ENCODE measurements at places on chromosomes 1 and 21. TPM values are rescaled to one million over a fixed set of nuclear protein-coding genes. Genes with fewer than 3 reads are reported as not detected.

DNA sequence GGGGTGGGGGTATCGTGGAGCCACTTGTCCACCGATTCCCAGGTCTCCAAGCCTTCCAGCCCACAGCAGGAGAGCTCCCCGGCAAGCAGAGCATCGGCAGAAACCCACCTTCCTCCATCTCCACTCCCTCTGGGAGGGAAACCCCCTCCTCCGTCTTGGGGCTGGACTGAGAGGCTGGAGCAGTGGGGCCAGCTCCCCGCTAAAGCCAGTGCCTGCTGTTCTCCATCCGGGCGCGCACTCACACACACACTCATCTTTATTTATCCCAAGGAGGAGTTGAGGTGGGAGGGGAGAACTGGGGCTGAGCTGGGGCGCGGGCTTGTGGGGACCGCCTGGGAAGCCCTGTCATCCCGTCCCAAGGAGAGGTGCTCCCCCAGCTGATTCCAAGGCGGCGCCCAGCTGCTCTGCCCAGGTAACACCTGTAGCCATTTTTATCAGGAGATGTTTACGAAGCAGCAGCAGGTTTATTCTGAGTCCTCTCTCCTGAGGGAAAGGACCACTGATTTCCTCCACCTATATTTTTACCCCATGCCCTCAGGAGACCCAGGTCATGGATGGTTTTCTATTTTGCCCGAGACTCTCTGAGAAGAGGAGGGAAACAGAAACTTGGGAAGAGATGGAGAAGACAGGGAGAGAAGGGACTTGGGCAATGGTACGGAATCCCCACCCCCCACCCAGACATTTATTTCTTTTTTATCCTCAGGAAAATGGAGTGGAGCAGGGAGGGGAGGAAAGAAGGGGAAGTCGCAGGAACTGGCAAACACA is 2.1 kb downstream of the KCNN3 start:
- no peak for DNase-seq

DNA sequence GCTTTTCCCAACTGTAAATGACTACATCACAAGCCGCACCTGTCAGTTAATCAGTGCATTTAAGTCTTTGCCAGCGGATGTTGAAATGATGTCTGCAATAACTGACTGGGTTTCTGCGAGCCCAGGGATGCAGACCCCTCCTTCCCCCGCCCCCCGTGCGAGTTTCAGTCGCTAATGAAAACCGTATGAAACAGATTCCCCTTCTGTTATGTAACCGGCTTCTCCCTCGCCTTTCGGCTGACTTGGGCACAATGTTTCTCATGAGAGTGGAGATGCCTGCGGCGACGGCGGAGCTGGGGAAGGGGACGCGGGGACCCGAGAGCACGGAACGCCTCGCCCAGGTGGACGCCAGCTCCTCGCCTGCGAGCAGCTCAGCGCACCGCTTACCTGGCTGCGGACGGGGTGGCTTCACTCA is 753 bp downstream of the KCNJ6 start:
- DNase-seq: no peak

The EVI5 gene
- 36.0 TPM for total RNA-seq

The FABP3 gene
- not detected for total RNA-seq

DNA sequence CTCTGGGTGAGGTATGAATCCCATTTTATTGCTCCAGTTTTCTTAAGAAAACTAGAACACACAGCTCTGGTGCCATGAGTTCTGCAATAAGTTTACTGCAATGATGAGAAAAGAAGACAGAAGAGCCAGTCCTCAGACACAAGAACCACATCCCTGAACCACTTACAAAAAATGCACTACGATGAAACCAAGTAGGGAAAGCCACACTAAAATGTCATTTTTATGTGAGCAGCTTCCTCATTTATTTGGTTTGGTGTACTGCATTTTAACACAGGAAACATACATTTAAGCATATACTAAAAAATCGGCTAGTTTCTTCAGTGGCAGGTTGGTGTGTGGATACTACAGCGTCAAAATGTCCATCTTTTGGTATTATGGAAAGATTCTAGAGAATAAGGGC is 95.9 kb downstream of the PTPN14 start:
- DNase-seq: no peak

DNA sequence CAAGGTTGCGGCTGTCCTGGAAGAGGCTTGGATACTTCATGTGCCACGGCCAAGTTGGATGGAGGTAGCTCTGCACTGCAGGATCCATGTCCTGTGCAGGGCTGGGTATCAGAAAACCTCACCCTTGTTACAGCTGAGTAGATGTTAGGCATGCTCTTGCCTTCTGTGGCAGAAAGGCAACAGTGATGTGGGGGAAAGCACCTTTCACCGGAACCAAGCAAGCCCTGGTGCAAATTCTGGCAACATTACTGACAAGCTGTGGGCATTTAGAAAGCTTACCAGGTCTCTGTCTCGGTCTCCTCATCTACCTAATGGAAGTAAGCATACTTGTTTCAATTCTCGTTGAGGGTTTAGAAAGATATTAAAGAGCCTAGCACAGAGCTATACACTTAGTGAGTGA is 14.5 kb upstream of the CDCA8 start:
- DNase-seq: no peak

DNA sequence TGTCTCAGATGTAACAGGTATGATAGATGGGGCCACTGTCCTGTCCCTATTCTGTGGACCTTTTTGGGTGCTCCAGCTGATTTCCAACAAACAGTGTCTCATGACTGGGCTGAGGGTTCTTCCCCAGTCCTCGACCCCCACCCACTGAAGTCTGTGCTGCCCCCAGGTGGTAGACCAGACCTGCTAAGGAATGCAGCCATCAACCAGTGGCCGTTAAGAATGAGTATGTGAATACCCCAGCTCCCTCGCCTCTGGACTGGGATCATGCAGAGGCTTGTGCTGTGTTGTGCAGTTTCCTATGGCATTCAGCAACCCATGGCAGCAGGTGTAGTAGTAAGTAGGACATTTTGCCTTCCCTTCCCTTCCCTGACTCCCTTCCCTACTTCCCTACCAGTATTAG is 183.1 kb upstream of the KAZN start:
- no peak for DNase-seq

- peak; percentile 65 for DNase-seq
Measured at GRCh38 chr1:91948501-91949355, 473 bp upstream of the BRDT start.

DNA sequence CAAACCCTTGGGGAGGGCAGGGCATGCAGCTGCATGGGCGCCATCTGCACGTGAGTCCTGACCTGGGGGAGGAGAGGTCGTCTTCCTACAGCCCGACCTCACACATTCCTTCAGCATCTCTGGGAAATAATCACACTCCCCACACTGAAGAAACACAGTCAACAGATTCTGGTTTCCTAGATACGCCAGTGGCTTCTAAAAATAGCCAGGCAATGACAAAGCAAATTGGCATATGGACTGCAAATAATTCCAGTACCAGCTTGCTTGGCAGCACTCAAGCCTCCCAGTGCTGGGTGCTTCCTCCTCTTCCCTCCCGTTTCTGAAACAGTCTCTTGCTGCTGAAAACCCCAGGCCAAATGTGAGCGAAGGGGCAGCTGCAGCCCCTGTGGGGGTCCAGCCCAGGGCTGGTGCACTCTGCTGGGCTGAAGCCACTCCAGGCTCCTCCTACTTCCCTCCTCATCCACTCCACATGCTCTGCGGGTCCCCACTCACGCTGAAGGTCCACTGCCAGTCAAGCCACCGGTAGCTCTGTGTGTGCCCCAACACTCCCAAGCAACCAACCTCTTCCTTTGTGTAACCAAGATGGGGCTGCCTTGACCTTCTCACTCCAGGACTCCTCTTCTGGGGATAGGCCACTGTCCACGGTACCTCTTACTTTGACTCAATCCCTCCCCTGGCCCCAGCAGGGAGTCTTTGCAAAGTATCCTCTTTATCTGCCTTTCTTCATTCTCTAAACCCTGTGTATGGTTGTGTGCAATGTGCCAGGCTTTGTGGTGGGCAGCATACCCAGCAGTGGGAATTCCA is 69.0 kb downstream of the KCND3 start:
- no peak for DNase-seq

The ARTN gene
- total RNA-seq: not detected

- no peak for DNase-seq
Measured at GRCh38 chr1:240145120-240145519, 53.4 kb downstream of the FMN2 start.

The TTC34 gene
- total RNA-seq: 1.0 TPM

- DNase-seq: no peak
Measured at GRCh38 chr1:77276941-77277340, 4.9 kb upstream of the AK5 start.

The DHRS3 gene
- total RNA-seq: 57.6 TPM

- DNase-seq: no peak
Measured at GRCh38 chr1:30771005-30771404, 13.4 kb upstream of the LAPTM5 start.

The PRAMEF18 gene
- total RNA-seq: not detected

The OR10K2 gene
- total RNA-seq: not detected

DNA sequence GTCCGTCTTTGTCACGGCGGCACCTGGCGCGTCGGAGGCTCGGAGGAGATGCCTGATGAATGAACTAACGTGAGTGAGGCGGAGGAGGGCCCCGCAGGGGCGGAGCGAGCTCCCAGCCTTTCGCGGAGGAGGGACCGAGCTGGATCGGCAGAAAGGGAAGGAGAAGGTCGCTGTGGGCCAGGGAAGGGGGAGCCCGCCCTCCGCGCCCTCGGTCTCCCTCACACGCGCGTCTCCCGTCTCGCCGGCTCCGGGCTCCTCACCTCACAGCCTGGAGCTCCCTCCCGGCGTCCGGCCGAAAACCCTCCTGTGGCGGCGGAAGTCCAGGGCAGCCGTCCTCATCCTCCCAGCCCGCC is 519 bp downstream of the ZNF496 start:
- peak; percentile 85 for DNase-seq

GRCh38 chr1:162997499-162998285 is 71.5 kb upstream of the RGS4 start:
- DNase-seq: no peak

GRCh38 chr1:223700942-223701637 is 11.2 kb upstream of the CAPN2 start:
- peak; percentile 52 for DNase-seq

The FCRL5 gene
- not detected for total RNA-seq

The SPATC1L gene
- total RNA-seq: 5.7 TPM

- no peak for DNase-seq
Measured at GRCh38 chr21:36195613-36196012, 39.0 kb downstream of the DOP1B start.

DNA sequence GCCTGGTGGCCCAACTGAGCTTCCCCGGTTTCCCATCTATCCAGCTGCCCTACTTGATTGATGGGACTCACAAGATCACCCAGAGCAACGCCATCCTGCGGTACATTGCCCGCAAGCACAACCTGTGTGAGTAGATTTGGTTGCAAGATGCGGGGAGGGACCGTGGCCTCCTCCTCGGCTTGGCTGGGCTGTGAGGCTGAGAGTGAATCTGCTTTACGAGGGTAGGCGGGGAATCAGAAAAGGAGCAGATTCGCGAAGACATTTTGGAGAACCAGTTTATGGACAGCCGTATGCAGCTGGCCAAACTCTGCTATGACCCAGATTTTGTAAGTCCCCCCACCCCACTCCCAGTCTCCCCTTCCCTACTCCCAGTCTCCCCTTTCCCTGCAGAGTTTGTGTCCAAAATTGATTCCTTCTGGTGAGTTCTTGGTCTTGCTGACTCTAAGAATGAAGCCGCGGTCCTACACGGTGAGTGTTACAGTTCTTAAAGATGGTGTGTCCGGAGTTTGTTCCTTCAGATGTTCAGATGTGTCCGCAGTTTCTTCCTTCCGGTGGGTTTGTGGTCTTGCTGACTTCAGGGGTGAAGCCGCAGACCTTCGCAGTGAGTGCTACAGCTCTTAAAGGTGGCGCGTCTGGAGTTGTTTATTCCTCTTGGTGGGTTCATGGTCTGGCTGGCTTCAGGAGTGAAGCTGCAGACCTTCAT is 1.5 kb downstream of the GSTM2 start:
- peak; percentile 29 for DNase-seq

- DNase-seq: no peak
Measured at GRCh38 chr1:27951396-27951795, 8.4 kb upstream of the XKR8 start.

DNA sequence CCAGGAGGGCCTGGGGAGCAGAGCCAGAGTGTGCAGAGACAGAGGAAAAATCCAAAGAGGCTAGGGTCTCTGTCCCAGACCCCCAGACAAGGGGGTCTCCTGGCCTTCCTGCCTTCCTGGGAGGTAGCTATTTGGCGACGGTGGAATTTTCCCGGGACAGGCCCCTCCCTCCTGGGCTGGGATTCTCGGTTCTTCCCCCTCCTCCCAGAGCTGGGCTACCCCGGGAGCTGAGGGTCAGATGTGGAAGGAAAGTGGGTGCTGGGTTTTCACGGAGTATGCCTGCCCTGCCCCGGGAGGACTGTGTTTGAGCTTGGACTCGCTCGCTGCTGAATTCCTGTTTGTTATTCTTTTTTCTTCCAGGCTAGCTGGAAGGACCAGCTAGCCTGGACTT is 759 bp downstream of the AMPD2 start:
- DNase-seq: no peak

GRCh38 chr1:208855403-208855802 is 611.2 kb upstream of the PLXNA2 start:
- no peak for DNase-seq

GRCh38 chr1:219441884-219442283 is 171.0 kb downstream of the ZC3H11B start:
- no peak for DNase-seq

Data from activated CD4-positive, alpha-beta memory T cell treated with anti-CD3 and anti-CD28 coated beads for 36 hours (primary cell).